ENCODE measurements at places on chromosomes 5 and 9.

- no peak for DNase-seq
These were observed 372.6 kb downstream of the ZNF608 start for GRCh38 chr5:124373883-124374282.

GRCh38 chr5:95798545-95798944 is 24.0 kb downstream of the GLRX start:
- DNase-seq = no peak

DNA sequence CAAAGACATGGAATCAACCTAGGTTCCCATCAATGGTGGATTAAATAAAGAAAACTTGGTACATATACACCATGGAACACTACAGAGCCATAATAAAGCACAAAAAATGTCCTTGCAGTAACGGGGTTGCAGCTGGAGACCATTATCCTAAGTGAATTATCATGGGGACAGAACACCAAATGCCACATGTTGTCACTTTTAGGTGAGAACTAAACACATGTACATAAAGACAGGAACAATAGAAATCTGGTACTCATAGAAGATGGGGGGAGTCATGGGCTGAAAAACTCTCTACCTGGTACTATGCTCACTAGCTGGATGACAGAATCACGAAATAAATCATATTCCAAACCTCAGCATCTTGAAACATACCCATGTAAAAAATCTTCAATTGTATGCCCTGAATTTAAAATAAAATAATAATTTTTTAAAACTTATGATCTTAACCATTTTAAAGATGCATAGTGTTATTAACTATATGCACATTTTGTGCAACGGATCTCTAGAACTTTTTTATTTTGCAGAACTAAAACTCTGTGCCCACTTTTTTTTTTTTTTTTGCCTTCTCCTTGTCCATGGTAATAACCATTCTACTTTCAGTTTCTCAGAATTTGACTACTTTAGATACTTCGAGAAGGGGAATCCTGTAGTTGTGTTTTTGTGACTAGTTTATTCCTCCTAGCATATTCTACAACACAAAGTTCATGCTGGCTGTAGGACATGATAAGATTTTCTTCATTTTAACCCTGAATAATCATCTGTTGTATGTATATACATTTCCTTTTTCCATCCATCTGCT is 1081.6 kb upstream of the ACO1 start:
- DNase-seq = no peak

DNA sequence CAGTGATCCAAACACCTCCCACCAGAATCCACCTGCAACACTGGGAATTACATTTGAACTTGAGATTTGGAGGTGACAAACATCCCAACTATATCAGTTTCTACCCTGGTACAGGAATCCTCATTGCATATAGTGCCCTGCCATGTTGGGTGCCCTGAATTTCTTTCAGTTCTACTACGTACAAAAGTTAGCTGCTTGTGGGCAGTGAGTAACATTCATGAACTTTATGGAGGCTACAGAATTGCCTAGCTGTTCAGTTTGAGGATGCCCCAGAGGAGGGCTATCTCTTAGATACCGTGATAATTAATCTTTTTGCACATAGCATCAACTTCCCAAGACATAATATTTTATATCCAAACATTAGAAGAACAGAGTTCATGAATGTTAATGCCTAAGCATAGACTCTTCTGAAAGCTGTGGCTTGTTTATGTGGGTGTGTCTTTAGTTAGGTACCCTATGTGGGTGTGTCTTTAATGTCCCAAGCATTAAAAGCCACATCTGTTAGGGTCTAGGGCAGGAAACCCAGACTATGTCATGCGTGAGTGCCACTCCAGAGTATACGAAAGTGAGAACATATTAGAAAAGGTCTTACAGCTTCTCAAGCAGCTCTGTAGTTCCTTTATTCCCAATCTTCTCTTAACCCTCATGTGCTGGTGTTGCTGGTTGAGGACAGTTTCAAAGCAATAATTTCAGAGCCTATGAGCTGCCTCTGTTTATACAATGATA is 47.0 kb upstream of the CHD1 start:
- no peak for DNase-seq

GRCh38 chr9:125750627-125751011 is 3.4 kb downstream of the PBX3 start:
- DNase-seq = no peak

DNA sequence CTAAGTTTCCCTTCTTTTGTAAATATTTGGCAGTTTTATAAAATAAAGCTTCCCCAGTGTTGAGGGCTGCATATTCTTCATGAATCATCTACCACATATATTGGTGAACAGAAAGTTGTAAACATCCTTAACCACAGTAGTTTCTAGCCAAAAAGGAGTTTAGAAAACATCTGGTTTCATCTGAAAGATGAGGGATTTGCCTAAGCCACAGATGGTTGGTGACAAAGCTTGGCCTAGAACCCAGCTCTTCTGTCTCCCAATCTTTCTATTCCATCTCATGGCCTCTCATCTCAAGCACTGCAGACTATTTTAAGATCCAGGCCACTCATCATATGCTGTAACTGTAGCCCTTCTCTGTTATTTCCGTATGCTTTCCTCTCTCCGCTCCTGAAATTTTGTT is 232.3 kb upstream of the TRPM3 start:
- DNase-seq = no peak

DNA sequence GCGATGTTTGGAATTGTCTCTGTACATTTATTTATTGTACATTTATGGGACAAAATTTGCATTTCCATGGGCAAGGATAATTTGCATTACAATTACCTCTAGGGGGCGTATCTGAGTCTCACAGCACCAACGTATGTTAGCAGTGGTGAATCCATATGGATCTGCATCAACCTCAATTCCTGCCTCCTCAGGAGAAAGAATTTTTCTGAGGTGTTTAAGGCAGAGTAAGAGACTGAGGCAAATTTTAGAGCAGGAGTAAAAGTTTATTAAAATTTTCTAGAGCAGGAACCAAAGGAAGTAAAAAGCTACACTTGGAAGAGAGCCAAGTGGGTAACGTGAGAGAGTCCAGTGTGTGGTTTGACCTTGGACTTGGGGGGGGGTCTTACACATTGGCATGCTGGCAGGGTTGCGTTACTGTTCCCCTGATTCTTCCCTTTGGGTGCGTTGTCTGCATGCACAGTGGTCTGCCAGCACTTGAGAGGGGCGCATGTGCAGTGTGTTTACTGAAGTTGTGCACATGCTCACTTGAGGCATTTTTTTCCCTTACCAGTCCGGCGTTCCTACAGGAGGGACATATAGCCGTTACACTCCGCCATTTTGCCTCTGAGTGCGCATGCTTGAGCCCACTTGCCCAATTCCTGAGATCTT is 21.0 kb upstream of the RAB14 start:
- no peak for DNase-seq

DNA sequence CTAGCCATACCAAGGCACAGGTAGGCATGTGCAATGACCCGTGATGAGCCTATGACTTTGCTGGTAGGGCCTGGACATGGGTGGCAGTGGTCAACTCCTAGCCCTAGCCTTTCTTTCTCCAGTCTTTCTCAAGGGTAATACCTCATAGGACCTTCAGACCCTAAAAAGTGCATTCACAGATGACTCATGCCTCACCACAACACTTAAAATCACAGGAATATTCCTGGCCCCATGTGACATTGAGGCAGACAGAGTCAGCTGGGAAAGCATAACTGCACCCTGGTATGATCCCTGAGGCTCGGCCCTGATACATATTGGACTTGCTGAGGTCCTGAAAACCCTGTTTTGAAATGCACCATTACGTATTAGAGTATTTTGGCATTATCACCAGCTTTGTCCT is 449.5 kb downstream of the HINT1 start:
- no peak for DNase-seq

DNA sequence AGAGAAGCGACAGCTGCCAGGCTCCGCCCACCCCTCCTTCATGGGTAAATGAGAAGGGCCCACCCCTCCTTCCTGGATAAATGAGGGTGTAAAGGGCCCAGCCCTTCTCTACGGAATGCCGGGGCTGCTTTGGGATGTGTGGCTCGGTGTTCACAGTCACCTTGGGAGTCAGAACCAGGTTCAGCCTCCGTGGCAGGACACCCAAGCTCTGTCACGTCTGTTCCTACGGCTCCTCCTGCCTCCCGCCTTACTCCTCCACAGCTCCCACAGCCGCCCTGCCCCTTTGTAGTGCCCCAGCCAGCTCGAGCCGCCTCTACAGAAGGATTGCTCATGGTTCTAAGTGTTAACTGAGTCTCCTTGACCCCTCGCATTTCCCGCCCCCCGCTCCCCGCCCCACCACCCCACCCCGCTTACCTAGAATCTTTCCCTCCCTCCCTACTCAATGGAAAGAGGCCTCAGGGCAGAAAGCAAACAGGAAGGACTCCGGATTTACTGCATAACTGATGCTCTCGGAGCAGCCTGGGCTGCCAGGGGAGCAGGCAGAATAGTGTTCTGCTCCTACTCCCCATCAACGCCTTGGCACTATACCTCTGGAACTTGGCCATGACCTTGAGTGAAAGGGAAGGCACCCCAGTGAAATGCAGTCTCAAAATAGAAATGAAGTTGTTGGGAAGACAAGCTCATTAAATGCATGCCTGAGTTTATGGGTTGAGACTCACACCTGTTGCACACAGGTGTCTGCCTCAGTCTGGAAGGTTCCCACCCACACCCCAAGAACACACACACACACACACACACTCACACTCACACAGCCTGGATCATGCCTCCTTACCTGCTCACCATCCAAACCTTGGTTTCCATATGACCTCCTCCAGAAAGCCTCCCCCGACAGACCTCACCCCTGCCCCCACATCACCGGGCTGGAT is 59.6 kb downstream of the NEURL1B start:
- DNase-seq = peak; percentile 83

DNA sequence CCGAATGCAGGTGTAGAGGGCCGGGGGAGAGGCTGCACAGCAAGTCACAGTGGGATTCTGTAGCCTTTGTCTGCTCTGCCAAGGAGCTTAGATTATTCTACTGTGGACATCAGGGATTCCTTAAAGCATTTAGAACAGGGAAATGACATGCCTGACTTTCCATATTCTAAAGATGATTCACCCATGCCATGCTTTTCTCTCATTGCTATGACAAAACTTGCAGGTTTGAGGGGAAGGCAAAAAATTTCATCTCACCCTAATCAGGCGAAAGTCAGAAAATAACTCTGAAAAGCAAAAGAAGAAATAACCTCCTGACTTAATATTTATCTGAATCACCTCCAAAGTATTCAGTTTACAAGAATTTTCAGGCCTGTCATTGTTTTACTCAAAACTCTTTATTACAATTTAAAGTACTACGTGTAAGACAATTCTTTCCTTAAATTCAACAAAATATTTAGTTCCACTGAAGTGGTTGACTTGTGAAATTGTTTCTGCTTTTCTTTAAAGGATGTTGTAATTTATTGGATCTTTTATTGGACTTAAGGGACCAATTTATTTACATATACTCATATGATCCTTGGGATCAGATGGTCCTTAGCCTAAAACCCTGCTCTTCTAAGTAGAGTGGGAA is 30.0 kb upstream of the GAS1 start:
- no peak for DNase-seq

DNA sequence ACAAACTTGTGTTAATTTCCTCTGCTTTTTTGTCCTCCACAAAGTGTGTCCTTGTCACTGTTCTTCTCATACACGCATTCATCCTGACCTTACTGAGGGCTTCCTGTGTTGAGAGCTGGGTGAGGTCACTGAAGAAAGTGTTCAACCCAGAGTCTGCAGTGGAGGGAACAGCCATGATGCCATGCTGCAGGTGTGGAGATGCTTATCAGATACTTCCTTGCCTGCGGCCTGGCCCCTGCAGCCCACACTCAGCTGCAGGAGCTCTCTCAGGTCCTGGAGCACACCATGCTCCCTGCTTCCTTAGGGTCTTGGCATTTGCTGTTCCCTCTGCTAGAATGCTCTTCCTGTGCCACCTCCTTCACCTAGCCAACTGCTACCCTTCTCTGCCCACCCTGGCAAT is 108.1 kb upstream of the SPRY4 start:
- no peak for DNase-seq

GRCh38 chr9:108374626-108375025 is 481.2 kb downstream of the ACTL7B start:
- DNase-seq = no peak

- DNase-seq = no peak
These were observed 128.8 kb downstream of the SLC24A2 start for GRCh38 chr9:19660019-19660418.

GRCh38 chr5:30414078-30414477 is 779.4 kb upstream of the CDH6 start:
- DNase-seq = no peak

DNA sequence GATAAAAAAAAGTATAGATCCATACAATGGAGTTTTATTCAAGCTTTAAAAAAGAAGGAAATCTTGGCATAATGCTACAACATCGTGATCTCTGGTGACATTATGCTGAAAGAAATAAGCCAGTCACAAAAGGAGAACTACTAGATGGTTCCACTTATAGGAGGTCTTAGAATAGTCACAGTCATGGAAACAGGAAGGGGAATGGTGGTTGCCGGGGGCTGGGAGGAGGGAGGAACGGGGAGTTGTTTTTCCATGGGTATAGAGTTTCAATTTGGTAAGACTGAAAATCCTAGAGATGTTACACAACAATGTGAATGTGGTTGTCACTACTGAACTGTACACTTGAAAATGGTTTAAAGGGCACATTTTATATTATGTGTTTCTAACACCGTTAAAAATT is 94.5 kb downstream of the CFAP90 start:
- DNase-seq = peak; percentile 61

- DNase-seq = no peak
These were observed 137.8 kb downstream of the KCNIP1 start for GRCh38 chr5:170641589-170642031.

GRCh38 chr9:23492126-23493002 is 333.7 kb downstream of the ELAVL2 start:
- DNase-seq = no peak

GRCh38 chr9:89060790-89061189 is 69.5 kb downstream of the S1PR3 start:
- no peak for DNase-seq

- no peak for DNase-seq
These were observed 15.5 kb downstream of the SIL1 start for GRCh38 chr5:139182528-139183296.

DNA sequence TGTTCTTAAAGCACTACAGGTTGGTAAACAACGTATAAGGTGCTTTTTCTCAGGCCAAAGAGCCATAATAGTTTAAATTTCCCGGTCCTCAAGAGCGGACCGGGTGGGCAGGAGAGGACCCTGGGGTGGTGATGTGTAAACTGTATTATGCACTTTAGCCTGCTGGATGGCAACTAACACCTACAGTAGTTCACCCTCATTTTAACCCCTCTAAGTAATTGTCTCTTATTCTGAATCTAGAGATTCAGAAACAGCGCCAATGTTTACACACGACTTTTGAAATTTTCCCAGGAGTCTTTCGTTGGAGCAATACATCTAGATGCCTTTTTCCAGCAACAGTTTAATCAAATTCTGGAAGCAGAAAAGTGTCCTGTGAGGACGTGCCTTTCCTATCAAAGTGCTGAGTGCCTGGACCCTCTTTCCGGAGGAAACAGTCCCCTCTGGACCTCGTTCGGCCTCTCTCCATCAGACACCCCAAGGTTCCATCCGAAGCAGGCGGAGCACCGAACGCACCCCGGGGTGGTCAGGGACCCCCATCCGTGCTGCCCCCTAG is 676 bp upstream of the OCLN start:
- DNase-seq = no peak

GRCh38 chr5:80713631-80714030 is 58.8 kb upstream of the DHFR start:
- no peak for DNase-seq
